ENCODE measurements at places on chromosomes 5 and 9.

DNA sequence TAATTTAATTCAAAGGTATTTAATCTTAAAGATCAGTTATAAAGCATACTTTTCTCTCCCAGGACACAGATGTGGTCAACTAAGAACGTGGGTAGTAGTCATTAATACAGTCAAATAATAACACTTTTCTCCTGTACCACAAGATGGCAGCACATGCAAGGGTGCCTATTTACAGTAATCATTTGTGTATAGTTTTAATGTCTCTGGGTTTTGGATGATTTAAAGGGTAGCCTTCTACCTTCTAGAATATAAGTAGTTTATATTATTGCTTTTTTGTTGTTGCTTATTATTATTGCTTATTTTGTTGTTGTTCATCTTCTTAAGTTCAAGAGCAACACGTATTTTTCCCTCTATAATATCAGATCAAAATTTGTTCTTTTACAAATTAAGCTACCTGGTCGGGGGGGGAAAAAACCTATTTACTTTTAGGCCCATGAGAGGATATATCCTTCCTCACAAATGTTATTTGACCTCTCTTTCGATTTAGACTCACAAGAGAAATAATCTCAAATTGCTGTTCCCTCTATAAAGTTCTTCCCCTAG is 59.6 kb upstream of the SLC27A6 start:
- DNase-seq: peak; percentile 17

- DNase-seq: no peak
These were observed 84.0 kb downstream of the OSMR start for GRCh38 chr5:38929838-38930237.

DNA sequence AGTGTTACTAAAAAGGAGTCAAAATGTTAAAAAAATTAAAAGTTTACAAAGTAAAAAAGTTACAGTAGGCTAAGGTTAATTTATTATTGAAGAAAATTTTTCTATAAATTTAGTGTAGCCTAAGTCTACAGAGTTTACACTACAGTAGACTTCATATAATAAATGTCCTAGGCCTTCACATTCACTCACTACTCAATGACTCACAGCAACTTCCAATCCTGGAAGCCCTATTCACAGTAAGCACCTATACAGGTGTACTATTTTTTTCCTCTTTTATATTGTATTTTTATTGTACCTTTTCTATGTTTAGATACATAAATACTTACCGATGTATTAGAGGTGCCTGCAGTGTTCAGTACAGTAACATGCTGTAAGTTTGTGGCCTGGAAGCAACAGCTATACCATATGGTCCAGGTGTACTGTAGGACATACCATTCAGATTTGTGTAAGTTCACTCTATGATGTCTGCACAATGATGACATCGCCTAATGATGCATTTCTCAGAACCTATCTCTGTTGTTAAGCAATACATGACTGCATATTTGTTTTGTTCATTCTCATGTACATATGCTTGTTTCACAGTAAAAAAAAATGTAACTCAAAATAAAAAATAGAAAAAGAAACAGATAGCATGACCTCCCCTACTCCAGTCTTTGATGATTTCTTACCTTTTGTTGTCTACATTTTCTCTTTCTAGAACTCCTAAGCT is 64.7 kb downstream of the NR3C1 start:
- DNase-seq: no peak

- no peak for DNase-seq
These were observed 81.6 kb upstream of the HAND1 start for GRCh38 chr5:154559398-154560276.

- no peak for DNase-seq
These were observed 37.5 kb downstream of the SLC28A3 start for GRCh38 chr9:84303061-84303460.

All from stimulated activated CD4-positive, alpha-beta T cell treated with anti-CD3 and anti-CD28 coated beads, Interleukin-2, amount 100 ng/mL, for 24 hours (primary cell).